ENCODE measurements at places on chromosomes 7 and 10. TPM values are rescaled to one million over a fixed set of nuclear protein-coding genes. Genes with fewer than 3 reads are reported as not detected.

Gene MRLN
- total RNA-seq: not detected

Gene SEC31B
- 18.4 TPM for total RNA-seq

Gene SAP25
- 2.4 TPM for total RNA-seq

DNA sequence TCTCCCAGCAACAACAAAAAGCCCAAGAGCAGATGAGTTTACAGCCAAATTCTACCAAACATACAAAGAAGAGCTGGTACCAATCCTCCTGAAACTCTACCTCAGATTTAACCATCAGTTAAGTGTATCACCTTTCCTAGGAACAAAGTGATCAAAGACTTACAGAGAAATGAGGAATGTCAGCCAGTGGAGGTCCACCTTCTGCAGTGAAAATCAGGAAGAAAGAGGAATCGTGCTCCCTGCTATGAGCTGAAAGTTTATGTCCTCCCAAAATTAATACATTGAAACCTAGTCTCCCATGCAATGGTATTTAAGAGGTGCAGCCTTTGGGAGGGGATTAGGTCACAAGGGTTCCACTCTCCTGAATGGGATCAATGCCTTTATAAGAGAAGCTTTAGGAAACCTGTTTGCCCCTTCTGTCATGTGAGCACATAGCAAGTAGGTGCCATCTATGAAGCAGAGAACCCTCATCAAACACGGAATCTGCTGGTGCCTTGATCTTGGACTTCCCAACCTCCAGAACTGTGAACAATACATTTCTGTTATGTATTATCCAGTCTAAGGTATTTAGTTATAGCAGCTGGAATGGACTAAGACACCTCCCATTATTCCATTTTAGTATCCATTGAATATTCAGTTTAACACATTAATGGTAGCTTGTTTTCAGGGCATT is 139.0 kb upstream of the FZD8 start:
- DNase-seq: no peak

GRCh38 chr10:114576132-114576487 is 82.0 kb downstream of the ABLIM1 start:
- no peak for DNase-seq

DNA sequence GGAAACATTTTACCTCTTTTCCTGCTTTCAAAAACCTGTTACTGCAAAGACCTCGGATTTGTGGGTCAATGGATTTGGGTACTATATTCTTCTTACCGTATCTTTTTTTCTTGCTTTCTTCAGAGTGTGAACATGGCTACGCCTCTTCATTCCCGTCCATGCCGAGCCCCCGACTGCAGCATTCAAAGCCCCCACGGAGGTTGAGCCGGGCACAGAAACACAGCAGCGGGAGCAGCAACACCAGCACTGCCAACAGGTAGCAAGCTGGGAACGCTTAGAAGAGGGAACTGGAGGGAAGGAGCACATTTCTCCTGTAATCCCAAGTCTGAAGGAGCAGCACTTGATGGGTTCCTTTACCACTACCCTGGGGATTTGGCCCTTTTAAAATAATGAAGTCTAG is 20.7 kb downstream of the MXI1 start:
- DNase-seq: no peak

GRCh38 chr10:78502210-78502936 is 468.7 kb downstream of the RPS24 start:
- no peak for DNase-seq

DNA sequence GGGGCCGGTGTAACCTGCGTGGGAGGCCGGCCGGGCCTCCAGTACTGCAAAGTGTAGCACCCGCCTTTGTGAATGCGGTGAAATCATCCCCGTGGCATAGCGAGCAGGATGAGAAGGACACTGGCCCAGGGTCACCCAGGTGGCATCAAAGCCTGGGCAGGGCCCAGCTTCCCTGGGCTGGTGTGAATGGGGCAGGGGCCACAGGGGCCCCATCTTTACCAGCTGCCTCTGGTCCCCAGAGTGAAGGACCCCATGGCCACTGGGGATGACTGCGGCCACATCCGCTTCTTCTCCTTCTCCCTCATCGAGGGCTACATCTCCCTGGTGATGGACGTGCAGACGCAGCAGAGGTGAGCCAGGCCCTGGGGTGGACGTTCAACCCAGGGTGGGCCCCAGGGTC is 53.8 kb downstream of the RCC1L start:
- DNase-seq: no peak

GRCh38 chr7:43954524-43955228 is 28.4 kb downstream of the UBE2D4 start:
- DNase-seq: no peak

DNA sequence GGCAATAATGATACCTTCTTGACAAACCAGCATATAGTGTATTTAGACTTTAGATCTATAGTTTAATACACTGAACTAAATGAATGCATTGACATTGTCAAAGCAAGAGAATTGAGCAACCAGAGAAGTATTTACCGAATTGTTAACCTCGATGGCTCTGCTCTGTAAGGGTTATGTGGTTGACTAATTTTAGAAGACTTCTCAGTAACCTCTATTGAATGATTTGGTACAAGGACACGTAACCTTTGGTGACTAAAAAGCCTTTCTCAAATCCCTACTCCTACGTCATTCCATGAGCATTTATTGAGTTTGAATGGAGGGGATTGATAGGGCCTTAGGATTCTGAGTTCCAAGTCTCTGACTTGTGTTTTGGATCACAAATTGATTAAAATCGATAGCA is 67.6 kb downstream of the MDFIC start:
- no peak for DNase-seq

- peak; percentile 69 for DNase-seq
Measured at GRCh38 chr10:29409241-29410054, 120.6 kb downstream of the LYZL1 start.

GRCh38 chr7:108284349-108285002 is 154.3 kb upstream of the LAMB4 start:
- DNase-seq: no peak

- peak; percentile 25 for DNase-seq
Measured at GRCh38 chr7:12570534-12571461, at the start of gene SCIN. SCIN (plus strand) TSS chr7:12570720; CDS start chr7:12570787, 67 bp downstream.

DNA sequence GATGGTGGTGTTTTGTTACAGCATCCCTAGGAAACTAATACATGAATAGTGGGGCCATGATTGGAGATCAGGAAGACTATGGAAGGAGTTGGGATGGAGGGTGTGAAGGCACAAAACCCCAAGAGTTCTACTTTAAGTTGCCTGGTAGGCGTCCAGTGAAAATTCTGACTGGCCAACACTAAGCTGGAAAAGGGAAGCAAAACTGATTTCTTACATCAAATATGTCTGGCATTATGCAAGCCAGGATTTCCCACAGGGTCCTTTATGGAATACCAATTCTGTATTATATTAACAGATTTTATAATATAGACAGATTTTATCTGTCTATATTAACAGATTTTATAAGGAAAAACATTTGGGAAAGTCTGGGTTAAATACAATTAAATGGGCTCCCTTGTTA is 16.2 kb downstream of the CPVL start:
- no peak for DNase-seq

DNA sequence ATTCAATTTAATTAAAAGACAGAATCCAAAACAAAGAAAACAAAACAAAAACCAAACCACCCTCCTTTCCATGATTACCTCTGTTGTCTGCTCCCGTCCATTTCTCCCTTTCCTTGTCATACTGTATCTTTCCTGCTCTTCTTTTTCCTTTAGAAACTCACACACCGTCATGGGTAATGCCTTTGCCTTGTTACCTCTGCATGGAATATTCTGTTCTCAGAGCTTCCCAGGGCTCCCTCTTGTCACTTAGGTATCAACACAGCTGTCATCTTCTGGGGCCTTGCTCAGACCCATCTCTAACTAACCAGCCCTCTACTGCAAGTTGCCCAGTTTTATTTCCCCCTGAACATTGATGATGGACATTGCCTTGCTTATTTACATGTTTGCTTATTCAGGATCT is 30.2 kb upstream of the GIMAP8 start:
- DNase-seq: no peak

GRCh38 chr7:140082770-140083169 is 20.0 kb upstream of the PARP12 start:
- no peak for DNase-seq

DNA sequence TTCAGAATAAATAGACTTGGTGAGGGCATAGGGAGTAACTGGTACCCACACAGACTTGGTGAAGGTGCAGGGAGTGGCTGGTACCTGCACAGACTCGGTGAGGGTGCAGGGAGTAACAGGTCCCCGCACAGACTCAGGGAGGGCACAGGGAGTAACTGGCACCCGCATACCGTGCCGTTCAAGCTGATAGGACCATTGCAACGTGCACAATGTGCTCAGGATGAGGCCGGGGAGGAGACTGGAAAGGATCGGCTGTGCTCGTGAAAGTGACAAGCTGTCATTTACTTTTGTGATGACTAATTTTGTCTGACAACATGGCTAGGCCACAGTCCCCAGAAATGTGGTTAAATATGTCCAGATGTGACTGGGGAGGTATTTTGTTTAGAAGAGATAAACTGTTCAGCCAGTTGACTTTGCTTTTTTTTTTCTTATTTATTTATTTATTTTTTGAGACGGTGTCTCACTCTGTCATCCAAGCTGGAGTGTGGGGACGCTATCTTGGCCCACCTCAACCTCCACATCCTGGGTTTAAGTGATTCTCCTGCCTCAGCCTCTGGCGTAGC is 76.2 kb upstream of the NMT2 start:
- no peak for DNase-seq

- DNase-seq: no peak
Measured at GRCh38 chr10:128059266-128059981, 66.8 kb downstream of the MKI67 start.

GRCh38 chr10:33521062-33521461 is 186.6 kb upstream of the NRP1 start:
- no peak for DNase-seq

DNA sequence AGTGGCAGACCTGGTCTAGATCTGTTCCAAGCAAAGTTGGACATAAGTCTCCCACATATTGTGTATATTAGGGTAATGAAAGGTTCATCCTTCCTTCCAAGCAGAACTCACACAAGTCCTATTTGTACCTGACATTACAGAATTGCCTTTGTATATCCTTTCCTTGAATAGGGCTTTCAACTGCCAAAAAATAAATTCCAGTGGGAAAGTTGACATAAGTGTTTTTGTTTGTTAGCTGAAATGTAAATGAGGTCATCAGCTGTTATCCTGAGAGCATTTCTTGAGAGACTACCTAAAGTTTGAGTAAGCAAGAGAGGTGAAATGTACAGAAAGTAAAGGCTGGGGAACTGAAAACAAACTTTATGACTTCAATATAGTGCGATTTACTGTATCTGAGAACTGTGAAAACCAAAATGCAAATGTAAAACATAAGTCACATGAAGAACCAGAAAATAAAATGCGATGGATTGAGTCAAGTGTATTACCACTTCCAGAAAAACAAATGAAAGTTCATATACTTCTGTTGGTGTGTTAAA is 527.3 kb upstream of the SEMA3D start:
- DNase-seq: no peak

DNA sequence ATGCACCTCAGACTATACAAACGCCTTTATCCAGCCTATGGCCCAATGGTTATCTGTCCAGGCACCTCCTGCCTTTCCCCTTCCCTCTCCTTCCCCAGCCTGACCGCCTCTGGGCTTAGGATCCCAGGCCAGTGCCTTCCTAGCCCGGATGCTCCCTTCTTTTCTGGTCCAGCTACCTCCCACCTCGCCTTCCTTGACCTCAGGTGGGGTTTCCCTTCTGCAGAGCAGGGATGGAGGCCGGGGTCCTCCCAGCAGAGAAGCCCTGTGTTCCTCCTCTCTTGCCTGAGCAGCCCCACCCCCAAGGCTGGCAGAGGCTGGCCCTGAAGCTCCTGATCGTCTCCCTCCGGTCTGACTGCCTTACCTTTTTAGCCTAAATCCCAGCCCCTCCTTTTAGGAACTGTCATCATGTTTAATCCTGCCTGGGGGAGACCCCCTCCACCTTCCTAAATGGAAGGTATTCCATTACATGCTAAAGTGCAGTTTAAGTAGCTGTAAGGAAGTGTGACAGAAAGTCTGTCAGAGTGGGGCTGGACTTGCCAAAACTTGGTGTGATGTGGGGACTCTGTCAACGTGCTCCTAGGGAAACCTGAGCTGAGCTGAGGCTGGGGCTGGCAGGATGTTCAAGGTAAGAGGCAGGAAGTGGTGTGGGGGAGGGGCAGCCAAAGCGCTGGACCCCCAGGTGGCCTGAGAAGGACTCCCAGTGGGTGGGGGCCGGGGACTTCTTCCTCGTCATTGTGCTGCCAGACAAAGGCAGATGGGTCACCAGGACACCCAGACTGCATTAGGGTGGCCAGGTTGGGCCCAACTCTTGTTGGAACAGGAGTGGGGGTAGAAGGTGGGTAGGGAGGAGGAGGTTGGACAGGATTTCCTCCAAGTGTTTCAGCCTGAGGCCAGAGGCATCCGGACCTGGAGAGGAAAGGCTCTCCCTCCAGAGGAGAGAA is 39.5 kb downstream of the LBX1 start:
- no peak for DNase-seq

DNA sequence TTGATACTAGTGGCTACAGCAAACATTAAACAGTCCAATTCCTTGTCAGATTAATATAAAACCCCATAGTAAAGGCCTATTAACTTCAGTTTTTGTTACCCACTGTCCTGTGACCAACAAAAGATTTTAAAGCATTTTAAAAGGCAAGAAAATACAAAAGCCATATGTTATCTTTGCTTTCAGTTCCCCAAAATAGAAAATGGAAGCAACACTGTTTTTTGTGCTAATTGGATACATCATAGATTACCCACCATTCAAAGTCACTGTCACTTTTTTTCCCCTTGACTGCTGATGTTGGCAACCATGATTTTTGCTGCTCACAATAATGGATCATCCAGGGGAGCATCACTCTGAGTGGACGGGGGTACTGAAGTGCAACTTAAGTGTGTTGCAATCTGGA is 52.4 kb upstream of the TMEM140 start:
- no peak for DNase-seq

Measured in tibial nerve (tissue), 4 donors.